ENCODE measurements at places on chromosomes 2 and 18.

DNA sequence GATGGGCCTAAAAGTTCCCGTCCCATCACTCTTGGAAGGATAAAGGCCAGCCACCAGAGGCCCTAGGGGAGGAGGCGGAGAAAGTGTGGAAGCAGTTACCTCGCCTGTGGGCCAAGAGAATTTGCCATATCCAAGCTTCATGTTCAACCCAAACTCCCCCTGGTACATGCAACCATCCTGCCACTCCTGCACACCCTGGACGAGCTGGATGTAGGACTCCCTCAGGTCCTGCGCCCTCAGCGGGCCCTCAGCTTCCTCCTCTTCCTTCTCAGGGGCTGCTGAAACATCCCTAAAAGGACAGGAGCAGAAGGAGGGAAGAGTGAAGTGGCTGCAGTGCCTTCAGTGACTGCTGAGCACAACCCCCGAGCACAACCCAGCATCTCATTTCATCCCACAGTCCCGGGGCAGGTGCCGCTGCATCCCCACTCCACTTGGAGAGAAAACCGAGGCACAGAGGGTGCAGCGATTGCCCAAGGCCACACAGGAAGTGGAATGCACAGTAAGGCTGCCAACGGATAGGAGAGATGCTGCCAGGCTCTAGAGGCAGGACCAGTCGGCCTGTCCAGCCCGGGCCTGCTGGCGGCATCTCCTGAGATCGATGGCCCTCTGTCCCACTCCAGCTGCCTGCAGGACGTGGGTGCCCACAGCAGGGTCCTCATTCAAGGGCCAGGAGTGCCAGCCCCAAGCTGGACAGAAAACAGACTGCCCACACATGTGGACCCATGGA, 2.9 kb downstream of the ANKMY1 start:
- no peak for DNase-seq

GRCh38 chr2:47189635-47190034, 34.5 kb upstream of the STPG4 start:
- no peak for DNase-seq

DNA sequence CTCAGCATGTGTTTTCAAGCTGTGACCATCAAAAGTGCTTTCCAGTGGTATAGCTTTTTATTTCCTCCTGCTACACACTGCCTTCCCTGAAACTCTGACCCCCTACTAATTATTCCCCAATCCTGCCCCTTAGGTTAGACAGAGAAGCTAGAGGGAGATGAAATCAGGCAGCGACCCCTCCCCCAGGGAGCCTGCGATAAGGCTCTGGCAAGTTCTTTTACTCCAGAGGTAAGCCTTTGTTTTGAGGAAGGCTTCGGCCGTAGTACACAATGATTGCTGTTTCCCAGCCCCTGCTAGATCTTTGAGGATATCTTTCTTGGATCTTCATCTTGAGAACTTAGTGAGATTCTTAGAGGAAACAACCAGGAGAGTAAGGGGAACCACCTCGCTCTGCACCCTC, 33.5 kb upstream of the NOL4 start:
- DNase-seq, result no peak

DNA sequence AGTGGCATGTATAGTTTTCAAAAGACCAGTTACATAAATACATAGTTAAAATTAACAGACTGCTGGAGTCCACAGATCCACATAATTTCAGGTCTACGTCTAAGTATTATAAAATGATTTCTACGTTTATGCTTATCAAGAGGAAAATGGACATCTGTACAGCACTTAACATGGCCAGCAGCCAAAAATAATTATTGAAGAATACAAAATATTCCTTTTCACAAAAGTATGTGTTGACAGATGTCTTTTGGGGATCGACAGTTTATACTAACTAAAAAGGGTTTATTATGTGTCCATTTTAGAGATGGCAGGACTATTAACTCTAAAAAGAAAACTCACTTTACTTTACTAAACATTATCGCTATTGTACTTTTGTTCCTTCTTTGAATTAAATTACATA, 112.9 kb upstream of the RNU4ATAC start:
- DNase-seq, result no peak

DNA sequence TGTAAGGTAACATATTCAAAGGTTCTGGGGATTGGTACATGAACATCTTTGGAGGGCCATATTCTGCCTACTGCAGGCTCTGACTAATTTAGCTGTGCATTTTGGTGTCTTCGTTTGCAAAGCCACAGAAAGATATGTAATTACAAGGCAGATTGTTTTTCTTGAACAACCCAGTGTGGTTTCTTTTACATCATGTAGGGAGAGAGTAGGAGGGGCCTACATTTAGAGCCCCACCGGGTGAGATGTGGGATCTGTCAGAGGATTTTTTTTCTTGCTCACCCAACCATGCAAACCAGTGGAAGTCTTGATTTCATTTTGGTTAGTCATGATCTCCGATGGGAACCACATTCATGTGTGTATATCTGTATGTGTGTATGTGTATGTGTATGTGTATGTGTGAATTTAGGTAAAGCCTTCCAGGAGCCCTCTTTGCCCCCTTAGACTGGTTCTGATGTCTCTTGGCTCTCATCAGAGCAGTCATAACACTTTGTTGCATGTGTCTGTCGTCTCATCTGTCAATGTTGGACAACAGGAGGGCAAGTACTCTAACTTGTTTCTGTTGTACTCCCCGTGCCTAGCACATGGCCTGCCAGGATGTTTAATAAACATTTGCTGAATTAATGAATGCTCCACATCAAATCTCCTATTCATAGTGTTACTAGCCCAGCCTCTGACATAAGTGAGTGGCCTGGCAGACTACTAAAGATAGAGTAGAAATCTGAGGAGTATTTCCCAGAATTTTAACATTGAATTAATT, 239.9 kb downstream of the MTX2 start:
- DNase-seq, result no peak
